ENCODE measurements at places on chromosomes 13 and 19.

- DNase-seq: no peak
Observed at GRCh38 chr13:75869981-75870380, 233.9 kb downstream of the LMO7 start.

GRCh38 chr19:15265850-15266248 is 33.6 kb upstream of the EPHX3 start:
- DNase-seq: no peak

DNA sequence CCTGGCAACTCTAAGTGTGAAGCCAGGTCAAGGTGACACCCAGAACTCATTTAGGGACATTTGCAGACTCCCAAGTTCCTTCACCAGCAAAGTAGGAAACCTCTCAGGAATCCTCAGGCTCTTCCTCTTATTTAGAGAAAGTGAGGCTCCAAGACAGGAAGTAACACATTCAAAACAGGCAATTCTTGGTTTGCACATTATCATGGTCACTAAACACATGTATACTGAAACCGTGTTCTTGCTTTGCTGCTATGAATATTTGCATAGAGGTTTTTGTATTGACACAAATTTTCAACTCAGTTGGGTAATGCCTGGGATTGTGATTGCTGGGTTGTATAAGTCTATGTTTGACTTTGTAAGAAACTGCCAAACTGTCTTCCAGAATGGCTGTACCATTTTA is 13.2 kb upstream of the URI1 start:
- DNase-seq: no peak

DNA sequence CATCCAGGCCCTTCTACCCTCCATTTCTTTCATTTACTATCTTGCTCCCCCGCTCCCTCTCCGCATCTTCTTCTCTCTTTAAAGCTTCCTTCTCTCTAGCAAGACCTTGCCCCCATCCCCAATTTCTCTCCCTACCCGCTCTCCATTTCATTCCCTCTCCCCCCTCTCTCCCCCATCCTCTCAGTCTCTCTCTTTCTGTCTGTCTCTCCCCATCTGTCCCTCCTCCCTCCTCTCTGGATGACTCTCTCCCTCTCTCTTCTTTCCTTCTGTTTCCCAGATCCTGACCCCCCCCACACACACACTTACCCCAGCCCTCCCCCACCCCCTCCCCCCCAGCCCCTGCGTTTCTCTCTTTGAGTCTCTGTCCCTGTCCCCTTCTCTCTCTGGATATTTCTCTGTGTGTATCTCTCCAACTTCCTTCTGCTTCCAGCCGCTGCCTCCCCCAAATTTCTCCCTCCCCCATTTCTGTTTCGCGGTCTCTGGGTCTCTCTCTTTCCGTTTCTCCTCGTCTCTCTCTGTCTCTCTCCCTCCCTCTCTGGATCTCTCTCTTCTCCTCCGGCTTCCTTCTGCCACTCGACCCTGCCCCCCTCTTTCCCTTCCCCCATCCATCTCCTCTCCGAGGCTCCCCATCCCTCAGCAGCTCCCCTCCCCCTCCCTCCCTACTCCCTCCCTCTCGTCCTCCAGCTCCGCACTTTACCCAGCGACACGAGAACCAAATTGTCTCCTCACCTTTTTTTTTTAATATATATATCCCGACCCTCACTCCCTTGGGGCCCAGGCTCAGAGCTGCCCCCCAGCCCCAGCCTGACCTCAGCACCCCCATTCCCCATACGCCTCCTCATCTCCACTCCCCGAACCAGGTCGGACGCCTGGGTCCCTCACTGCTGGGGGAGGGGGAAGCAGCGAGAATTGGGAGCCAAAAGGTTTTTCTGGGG is 3.6 kb upstream of the CACNG8 start:
- no peak for DNase-seq

GRCh38 chr13:74032325-74032724 is 101.9 kb downstream of the KLF12 start:
- DNase-seq: no peak

- DNase-seq: no peak
Observed at GRCh38 chr13:79735228-79735627, 254.3 kb downstream of the NDFIP2 start.

GRCh38 chr13:57740719-57741118 is 109.2 kb downstream of the PCDH17 start:
- DNase-seq: no peak

- no peak for DNase-seq
Observed at GRCh38 chr19:39192846-39193245, 3.9 kb upstream of the NCCRP1 start.

DNA sequence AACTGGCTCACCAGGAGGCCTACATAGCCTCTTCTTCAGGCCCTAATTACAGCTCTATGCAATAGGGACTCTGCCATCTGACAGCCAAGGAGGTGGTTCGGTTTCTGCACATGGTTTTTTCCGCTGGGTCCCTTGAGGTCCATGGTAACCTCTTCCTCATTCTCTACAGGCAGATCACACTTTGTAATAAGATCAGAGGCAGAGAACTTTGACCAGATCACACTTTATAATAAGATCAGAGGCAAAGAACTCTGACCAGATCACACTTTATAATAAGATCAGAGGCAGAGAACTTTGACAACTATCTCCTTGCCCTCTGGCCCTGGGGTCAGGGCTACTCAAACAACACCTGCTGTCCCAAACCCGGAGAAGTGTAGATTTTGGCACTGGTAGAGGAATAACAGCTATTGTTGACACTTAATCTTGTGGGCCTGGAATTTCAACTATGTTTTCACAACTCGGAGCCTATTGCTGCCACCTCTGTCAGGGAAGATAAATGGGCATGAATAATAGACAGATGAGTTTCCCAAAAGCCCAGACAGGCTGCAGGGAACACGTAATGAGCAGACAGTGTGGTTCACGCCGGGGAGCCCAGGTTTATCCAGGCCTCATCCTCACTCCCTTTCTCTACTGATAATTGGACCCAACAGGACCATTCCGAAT is 246.1 kb downstream of the UQCRFS1 start:
- no peak for DNase-seq

- DNase-seq: peak; percentile 74
Observed at GRCh38 chr19:13036366-13036976, 41.2 kb downstream of the NFIX start.
